NCI-H510A (cell line): ENCODE measurements at places on chromosomes 1 and 21.
A peak's percentile ranks its signal among the peaks of the same experiment; 100 is the strongest.

DNA sequence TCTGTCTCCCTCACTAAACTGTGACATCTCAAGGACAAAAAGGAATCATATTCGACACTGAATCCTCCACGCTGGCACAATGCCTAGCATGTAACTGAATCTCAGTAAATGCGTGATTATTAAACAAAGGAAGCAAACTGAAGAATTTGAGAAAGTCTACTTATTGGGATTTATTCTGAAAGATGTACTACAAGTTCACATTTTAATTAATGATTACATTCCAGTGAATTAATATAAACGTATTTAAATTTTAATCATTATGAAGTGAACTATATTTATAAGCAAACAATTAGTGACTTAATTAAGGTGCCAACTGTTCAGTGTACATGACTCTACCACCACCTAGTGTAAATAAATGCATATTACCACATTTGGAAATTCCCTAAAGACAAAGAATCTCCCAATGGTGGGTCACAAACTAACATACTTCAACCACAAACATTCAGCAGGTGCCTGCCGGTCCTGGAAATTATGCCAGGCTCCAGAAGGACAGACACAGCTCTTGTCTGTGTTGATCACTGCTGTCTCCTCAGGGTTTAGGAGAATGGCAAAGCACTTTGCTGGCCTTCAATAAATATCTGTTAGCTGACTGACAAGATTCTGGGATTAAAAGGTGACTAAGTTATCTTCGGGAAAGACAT lies 56.3 kb downstream of the SMYD3 start:
- DNase-seq, result no peak

- no peak for DNase-seq
Observed at GRCh38 chr1:204925701-204926100, 55.0 kb downstream of the NFASC start.

GRCh38 chr1:152906023-152906565 lies 2.3 kb upstream of the IVL start:
- DNase-seq, result no peak

DNA sequence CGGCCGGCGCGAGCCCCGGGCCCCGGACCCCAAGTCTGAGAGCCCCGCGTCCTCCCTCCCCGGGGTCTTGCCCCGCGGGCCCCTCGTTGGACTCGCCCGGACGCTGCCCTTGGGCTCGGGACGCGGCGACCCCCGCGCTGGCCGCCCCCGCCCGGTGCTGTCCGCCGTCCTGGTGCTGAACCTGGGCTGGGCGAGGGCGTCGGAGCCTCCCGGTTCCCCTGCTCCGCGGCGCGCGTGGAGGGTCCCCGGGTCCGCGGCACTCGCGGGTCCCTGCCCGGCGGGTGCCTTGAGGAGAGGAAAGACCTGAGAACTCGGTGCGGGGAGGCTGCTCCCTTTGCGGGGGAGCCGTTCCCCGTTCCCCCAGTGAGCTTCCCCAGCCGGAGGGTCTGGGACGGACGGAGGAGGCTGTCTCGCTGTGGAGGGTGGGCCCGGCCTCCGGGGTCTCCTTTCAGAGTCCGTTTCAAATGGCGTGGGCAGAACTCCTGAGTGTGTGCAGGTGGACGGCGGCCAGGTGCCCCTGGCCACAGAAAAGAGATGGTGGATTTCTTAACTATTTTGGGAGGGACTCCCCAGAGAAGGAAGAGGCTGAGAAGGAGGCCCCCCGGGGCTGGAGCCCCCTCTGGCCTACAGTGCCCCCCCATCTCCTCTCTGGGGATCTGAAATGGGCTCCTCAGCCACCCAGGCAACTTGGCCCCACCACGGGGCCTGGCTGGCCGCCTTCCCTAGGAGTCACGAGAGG lies 595 bp downstream of the GABRD start:
- DNase-seq, result no peak

DNA sequence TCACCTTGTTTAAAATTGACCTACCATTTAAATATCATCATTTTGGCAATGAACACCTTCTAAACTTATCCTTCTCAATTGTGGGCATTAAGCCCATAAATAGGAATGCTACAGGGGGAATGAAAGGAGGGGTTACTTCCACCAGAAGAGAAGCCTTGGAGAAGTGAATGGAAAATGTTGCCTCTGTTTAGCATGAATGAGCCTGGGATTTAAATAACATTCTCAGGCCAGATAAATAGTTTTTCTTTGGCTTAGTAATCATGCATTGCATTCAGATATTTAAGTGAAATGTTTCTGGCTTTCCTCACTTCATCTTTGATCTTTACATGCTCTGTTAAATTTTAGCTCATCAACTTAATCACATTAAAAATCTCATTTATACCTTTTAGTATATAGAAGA lies 284.3 kb upstream of the FMN2 start:
- no peak for DNase-seq

DNA sequence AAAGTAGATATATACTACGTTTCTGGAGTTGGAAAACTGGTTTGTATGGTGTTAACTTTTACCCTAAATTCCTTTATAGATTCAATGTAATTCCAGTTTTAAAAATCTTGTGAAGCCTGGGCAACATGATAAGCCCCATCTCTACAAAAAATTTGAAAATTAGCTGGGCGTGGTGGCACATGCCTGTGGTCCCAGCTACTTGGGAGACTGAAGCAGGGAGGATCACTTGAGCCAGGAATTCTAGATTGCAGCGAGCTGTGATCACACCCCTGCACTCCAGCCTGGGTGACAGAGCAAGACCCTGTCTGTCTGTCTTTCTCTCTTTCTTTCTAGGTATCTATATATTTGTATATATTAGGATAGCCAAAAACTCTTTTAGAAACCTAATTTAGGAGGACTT lies 141.9 kb downstream of the CLEC20A start:
- DNase-seq, result no peak

GRCh38 chr1:36097693-36098585 lies 9.2 kb downstream of the ADPRS start:
- DNase-seq, result no peak

- peak; percentile 84 for DNase-seq
Observed at GRCh38 chr1:107532318-107532717, 391.5 kb downstream of the NTNG1 start.

DNA sequence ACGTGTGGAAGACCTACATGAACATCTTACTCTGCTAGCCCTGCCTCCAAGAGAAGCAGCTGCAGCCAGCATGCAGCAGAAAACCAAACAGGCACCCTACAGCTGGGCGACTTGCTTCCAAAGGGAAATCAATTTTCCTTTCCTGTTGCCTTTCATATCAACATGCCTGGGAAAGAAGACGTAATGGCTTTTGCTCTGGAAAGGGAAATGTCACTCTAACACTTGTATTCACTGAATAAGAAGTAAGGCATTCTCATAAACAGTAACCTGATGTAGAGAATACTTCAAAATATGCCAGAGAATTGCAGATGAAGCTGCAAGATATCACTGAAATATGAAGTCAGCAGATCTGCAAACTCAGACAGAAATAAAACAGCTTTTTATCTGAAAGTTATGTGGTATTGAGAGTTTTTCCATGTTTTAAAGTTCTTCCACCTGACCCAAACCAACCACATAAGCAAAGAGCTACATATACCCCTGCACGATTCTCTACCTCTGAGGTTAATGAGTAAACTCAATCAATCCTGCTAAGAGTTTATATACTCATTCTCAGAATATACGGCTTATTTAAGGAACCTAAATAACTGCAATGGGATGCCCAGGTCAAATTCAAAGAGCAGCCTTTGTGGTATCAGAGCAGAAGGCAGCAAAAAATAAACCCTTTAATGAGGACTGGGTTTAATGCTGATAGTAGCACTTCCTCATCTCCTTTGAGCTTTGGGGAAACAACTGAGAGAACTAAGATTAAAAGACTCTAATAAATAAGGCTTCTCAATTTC lies 150.9 kb downstream of the RERE start:
- peak; percentile 45 for DNase-seq

- peak; percentile 72 for DNase-seq
Observed at GRCh38 chr1:51622455-51622913, 5.6 kb downstream of the OSBPL9 start.

DNA sequence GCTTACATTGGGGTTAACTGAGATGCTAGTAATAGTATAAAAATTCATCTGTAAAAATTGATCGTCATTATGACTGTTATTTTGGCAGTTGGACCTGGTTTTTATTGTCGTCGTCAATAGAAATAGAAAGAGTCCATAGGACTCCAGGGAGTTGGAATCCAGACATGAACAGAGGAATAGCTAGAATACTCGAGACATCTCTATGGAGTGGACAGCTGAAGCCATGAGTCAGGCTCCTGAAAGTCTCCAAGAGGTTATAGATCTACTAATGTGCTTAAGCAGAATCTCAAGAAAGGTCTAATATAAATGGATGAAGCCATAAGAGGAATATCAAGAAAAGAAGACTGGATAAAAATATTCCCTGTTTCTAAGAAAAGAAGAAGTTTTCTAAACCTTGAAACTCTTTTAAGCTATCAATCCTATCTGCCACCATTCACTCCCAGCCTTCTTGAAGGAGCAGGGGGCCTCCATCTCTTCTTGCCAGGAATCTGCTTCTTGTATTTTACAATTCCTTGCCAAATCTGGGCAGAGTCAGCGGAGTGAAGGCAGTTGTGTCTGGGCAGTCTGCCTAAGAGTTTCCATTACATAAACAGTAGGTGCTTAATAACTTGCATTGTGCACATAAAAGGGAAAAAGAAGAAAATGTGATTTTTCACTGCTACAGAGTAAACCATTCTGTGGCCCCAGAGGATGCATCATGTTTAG lies 163.3 kb downstream of the ST6GALNAC5 start:
- no peak for DNase-seq

DNA sequence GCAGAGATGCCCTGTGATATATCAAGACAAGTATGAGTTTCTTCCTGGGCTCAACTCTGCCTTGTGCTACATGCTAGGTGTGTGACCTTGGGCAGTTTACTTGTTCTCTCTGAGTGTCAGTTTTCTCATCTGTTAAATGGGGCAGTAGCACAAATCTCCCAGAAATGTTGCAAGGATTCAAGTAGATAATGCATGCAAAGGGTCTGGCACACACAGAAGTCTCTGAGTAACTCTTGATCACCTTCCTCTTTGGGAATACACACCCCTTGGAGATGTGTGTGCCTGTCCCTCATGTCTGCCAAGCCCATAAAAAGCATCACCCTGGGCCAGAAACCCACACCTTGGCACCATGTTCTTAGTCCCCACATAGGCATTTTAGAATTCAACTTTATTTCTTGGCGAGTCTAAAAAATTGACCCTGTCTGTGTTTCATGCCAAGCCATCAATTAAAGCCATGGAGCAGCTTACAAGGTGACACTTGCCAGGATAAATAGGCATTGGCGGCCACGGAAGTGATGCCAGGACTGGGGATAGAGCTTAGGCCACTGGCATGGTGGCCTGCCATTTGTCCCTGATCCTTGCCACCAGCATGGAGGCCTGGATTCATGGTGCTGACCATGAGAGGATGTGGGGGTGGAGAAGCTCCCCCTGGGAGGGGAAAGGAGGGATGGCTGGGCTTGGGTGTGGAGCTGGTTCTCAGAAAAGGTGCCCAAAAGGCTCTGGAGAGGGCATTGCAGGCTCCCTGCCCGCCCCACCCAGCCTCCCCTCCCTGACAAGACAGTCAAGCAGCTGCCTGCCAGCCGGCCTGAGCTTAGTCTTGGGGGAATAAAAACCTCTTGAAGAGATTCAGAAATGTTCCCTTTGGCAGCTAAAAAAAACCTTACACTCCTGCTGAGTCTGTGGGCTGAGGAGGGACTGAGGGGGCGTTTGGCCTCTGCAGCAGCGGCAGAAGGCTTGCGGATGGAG lies 118.0 kb upstream of the IPO9 start:
- no peak for DNase-seq

DNA sequence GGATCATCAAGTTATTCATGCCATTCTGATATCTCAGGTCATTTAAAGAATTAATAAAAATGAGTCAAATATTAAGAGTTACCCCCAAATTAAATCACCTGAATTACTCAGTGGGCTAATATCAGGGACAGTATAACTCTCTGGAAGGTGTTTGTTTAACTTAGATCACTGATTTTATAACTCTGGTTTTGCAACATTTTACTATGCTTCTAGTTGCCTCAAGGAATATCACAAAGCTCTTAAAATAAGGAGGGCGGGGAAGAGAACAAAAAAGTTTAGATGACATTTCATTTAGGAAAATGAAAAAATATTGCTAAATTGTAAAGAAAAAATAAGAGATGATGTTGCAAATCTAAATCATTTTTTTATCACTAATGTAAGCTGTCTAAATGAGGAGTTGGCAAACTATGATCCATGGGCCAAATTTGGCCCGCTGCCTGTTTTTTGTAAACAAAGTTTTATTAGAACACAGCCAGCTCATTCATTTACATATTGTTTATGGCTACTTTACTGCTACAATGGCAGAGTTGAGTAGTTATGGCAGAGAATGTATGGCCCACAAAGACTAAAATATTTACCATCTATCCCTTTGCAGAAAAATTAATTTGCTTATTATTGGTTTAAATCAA lies 31.9 kb upstream of the SLC19A2 start:
- no peak for DNase-seq

DNA sequence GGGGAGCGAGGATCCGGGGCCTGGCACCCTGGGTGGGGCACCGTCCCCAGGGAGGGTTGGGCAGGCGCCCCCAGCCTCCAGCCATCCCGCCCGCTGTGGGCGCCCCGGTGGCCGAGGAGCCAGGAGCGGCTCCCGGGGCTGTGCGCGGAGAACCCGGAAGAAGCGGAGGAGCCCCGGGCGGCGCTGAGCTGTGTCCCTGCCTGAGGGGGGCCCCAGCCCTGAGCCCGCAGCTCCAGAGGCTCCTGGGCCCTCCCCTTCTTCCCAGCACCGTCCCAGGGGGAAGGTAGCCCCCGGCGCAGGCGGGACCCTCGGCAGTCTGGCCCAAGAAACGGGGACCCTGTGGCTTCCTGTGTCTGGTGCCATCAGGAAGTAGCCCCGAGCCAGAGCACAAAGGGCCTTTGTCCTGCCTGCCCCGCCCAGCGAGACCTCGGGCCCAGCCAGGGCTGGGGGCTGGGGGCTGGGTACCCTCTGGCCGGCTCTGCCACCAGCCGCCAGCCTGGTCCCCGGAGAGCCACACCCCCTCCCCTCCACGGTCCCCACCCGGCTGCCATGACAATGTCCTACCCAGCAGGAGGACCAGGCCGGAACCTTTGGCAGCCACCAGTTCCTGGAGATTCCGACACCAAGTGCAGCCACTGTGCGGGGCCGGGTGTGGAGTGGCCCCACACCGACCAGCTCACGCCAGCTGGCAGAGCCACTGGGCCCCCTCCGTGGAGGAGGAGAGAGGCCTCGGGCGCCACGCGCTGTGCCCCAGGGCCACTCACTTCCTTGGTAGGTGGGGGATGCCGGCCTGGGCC lies 15.6 kb upstream of the TTLL10 start:
- no peak for DNase-seq

GRCh38 chr1:24786191-24786590 lies 40.9 kb downstream of the CLIC4 start:
- DNase-seq, result no peak

DNA sequence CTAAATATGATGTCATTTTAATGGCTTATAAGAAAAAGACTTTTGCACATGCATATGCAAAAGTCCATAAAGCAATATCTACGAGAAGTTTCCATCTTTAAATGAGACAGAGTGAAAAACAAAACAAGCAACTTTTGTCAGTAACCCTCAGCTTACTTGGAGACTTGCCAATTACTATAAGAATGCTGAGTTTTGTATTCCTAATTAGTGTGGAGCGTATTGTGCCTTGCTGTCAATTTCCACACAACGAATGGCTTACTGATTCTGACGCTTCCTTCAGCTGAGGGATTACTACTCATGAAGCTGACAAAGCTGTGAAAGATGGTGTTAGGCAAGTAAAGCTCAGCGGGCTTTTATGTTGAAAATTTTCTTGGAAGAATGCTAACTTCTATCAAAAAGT lies 440.4 kb upstream of the ADAMTS5 start:
- DNase-seq, result no peak
